ENCODE measurements at places on chromosomes 7 and 10.

DNA sequence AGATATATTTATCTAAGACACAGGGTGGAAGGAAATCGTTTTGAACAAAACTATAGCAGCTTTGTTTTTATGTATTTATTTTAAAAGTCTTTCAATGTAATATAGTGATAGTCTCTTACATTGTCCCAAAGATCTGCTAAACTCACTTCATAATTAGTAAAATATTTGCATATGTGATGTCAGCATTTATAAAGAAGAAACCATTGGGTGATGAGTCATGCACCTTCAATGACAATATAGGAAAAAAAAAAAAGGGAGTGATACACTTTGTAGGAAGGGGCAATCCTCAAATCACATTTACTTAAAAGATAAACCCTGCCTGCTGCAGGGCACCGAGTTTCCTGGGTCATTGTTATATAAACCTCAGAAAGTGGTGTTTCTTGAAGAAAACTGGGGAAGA lies 112.4 kb upstream of the SEMA3C start:
- DNase-seq: peak; percentile 33

DNA sequence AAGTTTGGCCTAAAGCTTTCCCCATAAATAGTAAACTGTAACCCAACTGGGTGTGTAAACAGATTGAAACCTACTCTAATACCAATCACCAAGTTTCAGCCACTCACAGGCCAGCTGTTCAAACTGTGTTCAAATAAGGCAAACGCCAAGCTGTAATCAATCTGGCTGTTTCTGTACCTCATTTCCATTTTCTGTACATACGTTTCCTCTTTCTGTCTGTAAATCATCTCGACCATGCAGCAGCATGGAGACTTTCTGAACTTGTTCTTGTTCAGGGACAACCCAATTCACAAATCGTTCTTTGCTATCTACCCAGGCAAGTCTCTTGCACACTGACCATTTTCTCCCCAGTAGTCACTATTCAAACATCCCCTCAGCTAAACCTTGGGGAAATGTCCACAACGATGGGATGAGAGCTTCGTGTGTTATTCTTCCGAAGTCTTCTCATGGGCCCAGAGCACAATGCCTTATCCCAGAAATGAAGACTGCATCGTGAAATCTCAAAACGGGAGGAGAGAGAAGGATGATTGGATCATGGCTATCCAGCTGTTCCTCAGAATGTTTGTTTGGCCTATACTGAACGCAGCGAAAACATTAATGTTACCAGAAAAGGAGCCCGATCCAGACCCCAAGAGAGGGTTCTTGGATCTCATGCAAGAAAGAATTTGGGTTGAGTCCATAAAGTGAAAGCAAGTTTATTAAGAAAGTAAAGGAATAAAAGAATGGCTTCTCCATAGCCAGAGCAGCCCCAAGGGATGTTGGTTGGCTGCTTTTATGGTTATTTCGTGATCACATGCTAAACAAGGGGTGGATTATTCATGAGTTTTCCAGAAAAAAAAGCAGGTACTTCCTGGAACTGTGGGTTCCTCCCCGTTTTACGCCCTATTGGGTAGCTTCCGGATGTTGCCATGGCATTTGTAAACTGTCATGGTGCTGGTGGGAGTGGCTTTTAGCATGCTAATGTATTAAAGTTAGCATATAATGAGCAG lies 86.2 kb downstream of the SLC16A9 start:
- DNase-seq: no peak

DNA sequence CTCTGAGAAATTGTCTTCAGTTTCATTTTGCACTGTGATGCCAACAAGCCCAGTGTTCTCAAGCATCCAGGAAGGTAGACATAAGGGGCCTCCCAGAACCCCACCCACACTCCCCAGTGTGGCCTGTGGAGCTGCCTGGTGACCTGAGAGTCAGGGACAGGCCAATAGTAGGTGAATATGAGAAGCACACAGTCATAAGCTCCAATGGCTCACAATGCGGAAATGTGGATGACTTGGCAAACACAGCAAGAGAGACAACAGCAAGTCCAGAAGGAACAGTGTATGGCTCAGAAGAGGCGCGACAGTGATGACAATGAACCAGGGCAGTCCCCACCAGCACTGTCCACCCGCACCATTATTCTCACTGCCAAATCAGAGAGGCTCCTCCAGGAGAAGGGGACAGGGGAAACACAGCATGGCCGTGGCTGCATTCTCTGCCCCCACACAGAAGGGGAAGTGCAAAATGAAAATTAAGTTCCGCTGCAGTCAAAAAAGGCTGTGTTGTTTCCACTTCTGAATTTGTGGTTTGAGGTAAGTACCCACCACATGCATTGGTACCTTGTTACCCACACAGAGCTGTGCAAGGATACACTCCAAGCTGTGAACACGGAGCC lies 419.8 kb downstream of the GRID1 start:
- DNase-seq: no peak

DNA sequence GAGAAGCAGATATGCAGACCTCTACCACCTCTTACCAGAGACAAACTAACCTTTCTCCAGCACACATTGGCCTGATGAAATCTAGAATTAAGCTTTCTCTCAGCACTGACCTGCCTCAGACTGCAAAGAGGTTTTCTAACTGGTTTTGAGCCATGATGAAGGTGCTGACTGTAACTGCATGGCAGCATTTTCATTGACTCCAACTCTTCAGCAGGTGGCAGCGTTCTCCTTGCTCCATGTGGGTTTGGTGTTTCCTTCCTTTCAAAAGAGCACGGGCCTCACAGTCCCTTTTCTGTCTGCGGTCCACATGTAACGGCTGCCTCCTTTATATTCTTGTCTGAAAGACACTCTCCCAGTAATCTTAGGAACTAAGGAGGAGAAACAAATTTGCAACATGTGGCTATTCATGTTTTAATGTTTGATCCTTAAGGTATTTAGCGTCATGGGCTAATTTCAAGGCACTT lies 12.6 kb downstream of the KLLN start:
- peak; percentile 73 for DNase-seq

GRCh38 chr7:48363174-48363573 lies 191.9 kb downstream of the ABCA13 start:
- DNase-seq: no peak

Measured in ELR (cell line).